ENCODE measurements at places on chromosomes 11 and 22.

DNA sequence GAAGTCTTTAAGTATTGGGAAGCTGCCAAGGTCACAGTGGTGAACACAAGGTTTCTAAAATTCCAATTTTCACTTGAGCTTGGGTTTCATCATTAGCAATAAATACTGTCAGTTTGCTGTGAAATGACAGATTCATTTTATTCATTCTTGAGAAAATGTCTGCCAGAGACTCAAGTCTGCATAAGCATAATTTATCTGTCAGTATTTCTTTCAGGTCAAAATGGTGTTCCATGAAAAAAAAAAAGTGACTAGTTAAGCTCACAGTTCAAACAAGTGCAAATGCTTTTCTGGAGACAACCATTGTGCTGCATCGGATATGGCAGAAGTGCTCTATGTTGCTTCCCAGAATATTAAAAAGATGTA is 8.1 kb upstream of the GDPD5 start:
- DNase-seq: no peak

- no peak for DNase-seq
Measured at GRCh38 chr22:19526702-19527111, 2.5 kb upstream of the CLDN5 start.

GRCh38 chr11:96189351-96189750 is 153.6 kb downstream of the MAML2 start:
- no peak for DNase-seq

DNA sequence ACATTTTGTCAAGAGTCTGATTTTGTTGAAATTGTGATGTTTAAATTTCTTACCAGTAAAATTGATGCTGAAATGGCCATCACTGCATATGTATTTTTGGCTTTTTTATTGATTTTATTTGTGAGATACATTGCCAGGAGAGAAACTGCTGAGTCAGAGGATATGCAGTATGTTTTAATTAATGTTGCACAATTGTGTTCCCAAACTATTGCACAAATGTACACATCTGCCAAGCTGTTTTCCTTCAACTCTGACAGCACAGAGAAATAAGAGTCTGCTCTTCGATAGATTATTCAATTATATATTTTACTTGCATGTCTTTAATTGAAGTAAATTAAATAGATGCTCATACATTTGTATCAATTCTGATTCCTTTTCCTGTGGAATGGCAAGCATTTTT is 640.2 kb upstream of the LUZP2 start:
- no peak for DNase-seq

GRCh38 chr22:32080904-32081303 is 37.8 kb downstream of the SLC5A1 start:
- DNase-seq: peak; percentile 18

- no peak for DNase-seq
Measured at GRCh38 chr11:73252577-73253191, 19.5 kb upstream of the P2RY6 start.

Measured in left lung (tissue), 14 donors.